ENCODE measurements at places on chromosomes 2 and 18.

DNA sequence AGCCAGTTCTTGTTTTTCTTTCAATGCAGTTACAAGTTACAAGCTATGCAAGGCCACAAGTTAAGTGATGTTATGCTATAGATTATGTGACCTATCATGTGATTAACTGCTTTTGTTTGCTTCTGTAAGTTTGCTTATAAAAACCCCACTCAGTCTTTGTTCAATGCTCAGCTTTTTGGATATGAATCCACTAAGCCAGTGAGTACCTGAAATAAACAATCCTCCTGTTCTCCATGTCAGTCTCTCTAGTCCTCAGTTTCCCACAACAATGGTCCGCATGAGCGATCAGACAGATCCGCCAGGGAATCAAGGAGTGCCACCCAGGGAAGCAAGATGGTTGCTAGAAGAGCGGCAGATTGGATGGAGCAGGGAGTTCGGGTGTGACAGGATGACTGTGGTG is 30.7 kb upstream of the ZNF236 start:
- H3K4me3 ChIP-seq: no peak overlapping the region
- no peak overlapping the region for H3K27ac ChIP-seq
- H3K27me3 ChIP-seq: peaks cover 21% of the 10 kb centered on the region
- DNase-seq: no peak

DNA sequence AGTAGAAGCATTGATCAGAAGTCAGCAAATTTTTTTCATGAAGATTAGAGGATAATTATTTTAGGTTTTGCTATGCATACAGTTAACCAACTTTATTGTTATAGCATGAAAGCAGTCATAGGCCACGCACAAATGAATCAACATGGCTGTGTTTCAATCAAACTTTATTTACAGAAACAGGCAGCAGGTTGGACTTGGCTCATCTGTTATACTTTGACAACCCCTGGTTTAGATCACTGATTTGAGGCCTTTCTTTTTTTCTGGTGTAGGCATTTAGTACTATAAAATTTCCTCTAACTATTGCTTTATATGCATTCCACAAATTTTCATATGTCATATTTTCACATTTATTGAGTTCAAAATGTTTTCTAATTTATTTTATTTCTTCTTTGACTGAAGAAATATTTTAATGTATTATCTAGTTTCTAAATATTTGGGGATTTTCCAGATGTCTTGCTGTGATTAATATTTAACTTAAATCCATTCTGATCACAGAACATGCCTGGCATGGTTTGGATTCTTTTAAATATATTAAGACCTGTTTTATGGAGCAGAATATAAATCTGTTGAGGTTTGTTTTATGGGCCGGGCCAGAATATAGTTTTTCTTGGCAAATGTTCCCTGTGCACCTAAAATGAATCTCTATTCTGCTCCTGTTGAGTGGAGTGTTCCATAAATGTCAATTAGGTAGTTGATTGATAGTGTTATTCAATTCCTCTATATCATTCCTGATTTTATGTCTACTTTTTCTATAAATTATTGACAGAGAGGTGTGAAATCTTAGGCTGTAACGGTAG is 116.3 kb upstream of the KLHL29 start:
- H3K27ac ChIP-seq: no peak overlapping the region
- H3K4me3 ChIP-seq: no peak overlapping the region
- H3K4me1 ChIP-seq: no peaks in the 10 kb centered on the region
- H3K36me3 ChIP-seq: no peaks in the 10 kb centered on the region

GRCh38 chr2:197972061-197972460 is 167.7 kb downstream of the PLCL1 start:
- H3K36me3 ChIP-seq: no peaks in the 10 kb centered on the region
- H3K27me3 ChIP-seq: no peaks in the 10 kb centered on the region
- no peak overlapping the region for H3K27ac ChIP-seq
- no peaks in the 10 kb centered on the region for H3K4me1 ChIP-seq
- no peak for DNase-seq

- peak within 1 kb of the TSS; percentile 94 for H3K4me3 ChIP-seq
- peaks cover 36% of the 10 kb centered on the region for H3K36me3 ChIP-seq
- H3K27ac ChIP-seq: peak within 1 kb of the TSS; percentile 98
- peaks cover 63% of the 10 kb centered on the region for H3K4me1 ChIP-seq
- peak; percentile 89 for DNase-seq
- peaks cover 20% of the 10 kb centered on the region for H3K27me3 ChIP-seq
These were observed at the start of gene PTGR3 for GRCh38 chr18:75209129-75209950. PTGR3 (minus strand) TSS chr18:75209139; CDS start chr18:75209058, 81 bp downstream.

- H3K27me3 ChIP-seq: no peaks in the 10 kb centered on the region
- no peaks in the 10 kb centered on the region for H3K4me1 ChIP-seq
- H3K36me3 ChIP-seq: peaks cover 63% of the 10 kb centered on the region
- DNase-seq: no peak
These were observed 35.0 kb downstream of the PIKFYVE start for GRCh38 chr2:208300847-208301618.

GRCh38 chr2:64024259-64024949 is 5.2 kb upstream of the VPS54 start:
- H3K27me3 ChIP-seq: no peaks in the 10 kb centered on the region
- no peak for DNase-seq
- peaks cover 41% of the 10 kb centered on the region for H3K4me1 ChIP-seq

- no peak overlapping the region for H3K4me3 ChIP-seq
- H3K27me3 ChIP-seq: peaks cover 83% of the 10 kb centered on the region
- H3K4me1 ChIP-seq: peaks cover 34% of the 10 kb centered on the region
- no peak for DNase-seq
These were observed 1.5 kb downstream of the RAX start for GRCh38 chr18:59271606-59272220.

DNA sequence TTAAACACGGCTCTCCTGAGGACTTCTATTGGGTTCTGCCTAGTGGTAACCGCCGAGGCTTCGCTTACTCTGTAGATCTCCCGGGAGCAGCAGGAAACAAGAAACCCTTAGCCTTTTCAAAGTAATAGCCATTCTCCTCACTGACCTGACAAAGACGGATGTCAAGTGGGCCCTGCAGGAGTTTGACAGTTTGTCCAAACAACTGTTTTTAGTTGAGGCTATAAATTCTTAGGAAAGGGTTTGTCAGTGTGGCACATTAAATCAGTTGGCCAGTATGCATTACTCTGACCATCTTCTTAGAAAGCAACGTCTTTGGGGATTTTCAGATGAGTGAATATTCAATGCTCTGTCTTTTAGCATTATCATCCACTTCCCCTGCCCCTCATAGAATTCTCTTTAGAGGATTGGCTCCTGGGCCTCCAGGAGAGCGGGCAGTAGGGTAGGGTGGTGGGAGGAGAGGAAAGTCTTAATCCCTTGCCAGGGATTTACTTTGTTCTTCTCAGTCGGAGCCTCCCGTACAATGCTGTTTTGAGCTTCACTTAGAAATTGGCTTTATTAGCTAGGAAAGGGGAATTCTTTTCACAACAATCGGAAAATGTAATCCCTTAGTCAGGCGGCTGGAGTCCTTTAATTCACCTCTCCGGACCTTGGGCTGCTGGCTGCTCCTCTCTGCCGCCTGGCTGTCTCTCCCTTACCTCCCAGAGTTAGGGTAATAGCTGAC is 13.3 kb upstream of the C18orf32 start:
- DNase-seq: no peak
- no peak overlapping the region for H3K4me3 ChIP-seq
- H3K27me3 ChIP-seq: peaks cover 18% of the 10 kb centered on the region
- H3K27ac ChIP-seq: no peak overlapping the region
- H3K4me1 ChIP-seq: no peaks in the 10 kb centered on the region

- peaks cover 51% of the 10 kb centered on the region for H3K4me1 ChIP-seq
- no peak for DNase-seq
- peaks cover 74% of the 10 kb centered on the region for H3K36me3 ChIP-seq
- peak overlapping the region; percentile 48 for H3K27ac ChIP-seq
- H3K4me3 ChIP-seq: no peak overlapping the region
These were observed 8.5 kb downstream of the EIF2AK2 start for GRCh38 chr2:37148325-37148724.

DNA sequence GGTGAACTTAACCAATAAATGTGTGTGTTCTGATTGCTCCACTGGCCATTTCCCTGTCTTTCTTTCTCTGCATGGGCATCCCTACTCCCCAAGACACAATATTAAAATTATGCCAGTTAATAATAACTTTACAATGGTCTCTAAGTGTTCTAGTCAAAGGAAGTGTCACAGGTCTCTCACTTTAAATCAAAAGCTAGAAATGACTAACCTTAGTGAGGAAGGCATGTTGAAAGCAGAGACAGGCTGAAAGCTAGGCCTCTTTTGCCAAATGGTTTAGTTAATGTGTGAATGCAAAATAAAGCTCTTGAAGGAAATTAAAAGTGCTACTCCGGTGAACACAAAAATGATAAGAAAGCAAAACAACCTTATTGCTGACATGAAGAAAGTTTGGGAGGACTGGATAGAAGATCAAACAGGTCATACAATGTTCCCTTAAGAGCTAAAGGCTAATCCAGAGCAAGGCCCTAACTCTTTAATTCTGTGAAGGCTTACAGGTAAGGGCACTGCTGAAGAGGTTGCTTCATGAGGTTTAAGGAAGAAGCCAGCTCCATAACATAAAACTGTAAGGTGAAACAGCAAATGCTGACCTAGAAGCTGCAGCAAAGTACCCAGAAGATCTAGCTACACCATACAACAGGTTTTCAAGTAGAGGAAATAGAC is 44.0 kb upstream of the ARHGAP15 start:
- H3K27ac ChIP-seq: peak overlapping the region; percentile 75
- no peak for DNase-seq
- H3K4me3 ChIP-seq: no peak overlapping the region
- H3K36me3 ChIP-seq: no peaks in the 10 kb centered on the region

GRCh38 chr2:156430980-156431358 is 5.2 kb upstream of the GPD2 start:
- peak overlapping the region; percentile 24 for H3K27ac ChIP-seq
- no peak for DNase-seq
- H3K36me3 ChIP-seq: no peaks in the 10 kb centered on the region
- peaks cover 17% of the 10 kb centered on the region for H3K4me1 ChIP-seq

- H3K4me1 ChIP-seq: no peaks in the 10 kb centered on the region
- no peak overlapping the region for H3K4me3 ChIP-seq
- H3K36me3 ChIP-seq: no peaks in the 10 kb centered on the region
- H3K27ac ChIP-seq: no peak overlapping the region
- DNase-seq: no peak
These were observed 714.1 kb downstream of the KCNJ3 start for GRCh38 chr2:155412598-155412997.
